Stimulated activated CD4-positive, alpha-beta T cell treated with anti-CD3 and anti-CD28 coated beads, Interleukin-15, amount 100 ng/mL, for 1 hour (primary cell): ENCODE measurements at places on chromosomes 16 and 17.

DNA sequence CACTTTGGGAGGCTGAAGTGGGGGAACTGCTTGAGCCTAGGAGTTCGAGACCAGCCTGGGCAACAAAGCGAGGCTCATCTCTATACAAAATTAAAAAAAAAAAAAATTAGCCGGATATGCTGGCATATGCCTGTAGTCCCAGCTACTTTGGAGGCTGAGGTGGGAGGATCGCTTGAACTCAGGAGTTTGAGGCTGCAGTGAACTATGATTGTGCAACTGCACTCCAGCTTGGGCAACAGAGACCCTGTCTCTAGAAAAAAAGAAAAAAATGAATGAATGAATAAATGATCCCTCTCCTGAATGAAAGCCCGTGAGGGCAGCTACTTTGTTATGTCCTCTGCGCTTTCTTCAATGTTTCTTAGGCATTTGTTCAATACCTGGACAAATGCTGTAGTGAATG is 27.7 kb upstream of the DHX8 start:
- DNase-seq, result no peak

- no peak for DNase-seq
Measured at GRCh38 chr16:17556276-17557052, 85.7 kb upstream of the XYLT1 start.

- DNase-seq, result no peak
Measured at GRCh38 chr17:68108313-68109000, 72.9 kb downstream of the KPNA2 start.

DNA sequence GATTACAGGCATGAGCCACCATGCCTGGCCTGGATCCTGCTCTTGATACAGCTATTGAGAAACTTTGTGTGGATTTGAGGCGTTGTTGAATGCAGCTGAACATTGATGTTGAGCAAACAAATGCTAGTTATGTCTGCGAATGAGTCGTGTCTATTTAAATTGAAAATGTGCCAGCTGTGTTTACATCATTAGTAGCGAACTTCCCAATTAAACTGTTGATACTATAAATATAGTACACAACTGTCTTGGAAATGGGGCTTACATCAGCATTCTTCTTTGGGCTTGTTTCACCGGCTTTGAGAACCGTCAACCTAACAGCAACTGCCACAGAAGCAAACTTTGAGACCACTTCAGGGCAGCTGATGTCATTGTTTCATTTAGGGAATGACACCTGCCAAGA is 251.9 kb downstream of the RBFOX1 start:
- no peak for DNase-seq

DNA sequence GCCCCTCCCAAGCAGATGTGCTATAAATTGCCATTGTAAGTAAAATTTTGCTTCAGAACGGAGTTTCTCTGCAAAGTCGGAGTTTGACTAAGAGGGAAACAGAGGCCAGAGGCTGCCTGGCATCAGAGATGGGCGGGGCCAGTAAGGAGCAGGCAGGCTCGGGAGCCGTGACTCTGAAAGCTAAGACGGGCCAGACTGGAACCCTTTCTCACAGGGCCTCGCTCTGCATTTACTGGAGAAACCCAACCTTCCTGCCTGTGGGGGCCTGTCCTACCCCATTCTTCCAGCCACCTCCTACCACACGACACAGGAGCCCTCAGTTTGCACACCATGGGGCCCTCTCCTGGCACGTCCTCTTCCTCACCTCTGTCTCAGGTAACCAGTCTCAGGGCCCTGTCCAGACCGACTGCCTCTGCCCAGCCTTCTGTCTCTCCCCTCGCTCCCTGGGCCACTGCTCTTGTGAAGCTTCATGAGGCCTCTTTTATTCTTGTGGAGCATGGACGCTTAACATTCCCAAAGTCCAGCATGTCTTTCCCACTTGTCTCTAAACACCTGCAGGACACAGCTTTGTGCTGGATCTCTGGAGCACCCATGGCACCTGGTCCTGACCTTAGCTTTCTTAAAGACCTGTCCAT is 48.4 kb upstream of the ACSF3 start:
- no peak for DNase-seq

DNA sequence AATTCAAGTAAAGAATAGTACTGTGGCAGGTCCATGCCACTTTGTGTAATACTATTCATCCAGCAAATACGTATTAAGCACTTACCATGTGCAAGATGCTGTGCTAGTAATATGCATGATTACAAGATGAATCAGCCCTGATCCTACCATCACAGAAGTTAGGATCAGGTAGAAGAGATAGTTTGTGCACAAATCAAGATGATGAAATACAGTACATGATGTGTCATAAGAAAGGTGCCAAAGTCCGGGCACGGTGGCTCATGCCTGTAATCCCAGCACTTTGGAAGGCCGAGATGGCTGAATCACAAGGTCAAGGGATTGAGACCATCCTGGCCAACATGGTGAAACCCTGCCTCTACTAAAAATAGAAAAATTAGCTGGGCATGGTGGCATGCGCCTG is 10.9 kb downstream of the COG4 start:
- no peak for DNase-seq

DNA sequence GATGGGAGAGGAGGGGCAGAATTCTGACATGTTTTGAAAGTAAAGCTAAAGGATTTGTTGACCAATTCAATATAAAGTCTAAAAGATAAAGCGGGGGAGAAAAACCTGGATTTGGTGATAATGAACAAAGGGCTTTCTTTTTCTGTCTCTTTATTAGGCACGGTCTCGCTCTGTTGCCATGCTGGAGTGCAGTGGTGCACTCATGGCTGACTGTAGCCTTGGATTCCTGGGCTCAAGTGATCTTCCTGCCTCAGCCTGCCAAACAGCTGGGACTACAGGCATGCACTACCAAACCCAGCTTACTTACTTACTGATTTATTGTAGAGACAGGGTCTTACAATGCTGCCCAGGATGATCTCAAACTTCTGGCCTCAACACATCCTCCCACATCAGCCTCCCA is 7.5 kb downstream of the CDR2 start:
- DNase-seq, result no peak

- DNase-seq, result no peak
Measured at GRCh38 chr17:44499722-44500121, 3.5 kb downstream of the GPATCH8 start.

DNA sequence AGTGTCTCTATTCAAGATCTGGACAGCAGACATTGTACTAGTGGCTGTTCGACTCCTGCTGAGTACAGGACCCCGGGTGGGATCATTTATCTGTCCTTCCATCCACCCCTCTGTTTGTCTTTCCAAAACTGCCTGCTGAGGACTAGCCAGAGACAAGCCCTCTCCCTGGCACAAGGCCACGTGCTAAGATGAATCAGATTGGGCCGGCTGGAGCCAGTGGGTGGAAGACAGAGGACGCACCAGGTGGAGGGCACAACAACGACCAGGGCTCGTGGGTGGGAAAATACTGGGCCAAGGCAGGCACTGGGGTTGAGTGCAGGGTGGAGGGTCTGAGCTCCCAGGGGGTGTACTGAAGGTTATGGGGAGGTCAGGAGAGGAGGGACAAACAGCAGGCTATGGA is 1.4 kb upstream of the CA7 start:
- DNase-seq, result no peak

GRCh38 chr16:58284469-58284868 is 10.4 kb downstream of the PRSS54 start:
- DNase-seq, result no peak

DNA sequence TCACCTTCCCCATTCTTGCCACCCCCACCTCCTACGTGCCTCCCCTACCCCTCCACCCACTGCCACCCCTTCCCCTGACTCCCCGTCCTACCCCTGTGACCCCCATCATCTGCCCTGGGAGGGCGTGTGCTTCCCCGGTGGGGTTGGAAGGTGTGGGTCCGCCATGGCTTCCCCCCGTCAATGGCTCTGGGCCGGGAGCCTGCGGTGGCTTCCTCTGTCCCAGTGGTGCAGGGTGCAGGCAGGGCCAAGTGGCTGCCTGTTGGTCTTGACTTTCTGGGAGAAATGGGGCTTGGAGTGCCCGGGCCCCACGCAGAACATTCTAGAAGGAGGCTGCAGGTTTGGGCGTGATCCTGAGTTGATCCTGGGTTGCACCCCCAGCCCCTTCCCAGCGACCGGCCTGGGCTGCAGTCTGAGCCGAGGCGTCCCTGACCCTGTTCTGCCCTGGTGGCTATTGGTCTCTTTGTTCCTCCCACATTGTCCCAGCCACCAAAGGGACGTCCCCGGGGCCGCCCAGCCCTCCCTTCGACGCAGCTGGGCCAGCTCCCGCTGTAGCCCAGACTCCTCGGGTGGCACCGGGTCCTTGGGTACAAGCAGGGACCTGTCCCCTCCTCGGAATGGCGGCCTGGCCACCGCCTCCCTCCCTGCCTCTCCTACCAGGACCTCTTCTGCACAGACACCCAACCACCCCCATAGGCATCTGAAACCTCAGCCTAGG is 25.7 kb downstream of the GSE1 start:
- DNase-seq, result no peak

GRCh38 chr16:3983081-3983520 is 102.6 kb upstream of the CREBBP start:
- no peak for DNase-seq

- no peak for DNase-seq
Measured at GRCh38 chr16:49672753-49673152, 183.2 kb downstream of the ZNF423 start.

DNA sequence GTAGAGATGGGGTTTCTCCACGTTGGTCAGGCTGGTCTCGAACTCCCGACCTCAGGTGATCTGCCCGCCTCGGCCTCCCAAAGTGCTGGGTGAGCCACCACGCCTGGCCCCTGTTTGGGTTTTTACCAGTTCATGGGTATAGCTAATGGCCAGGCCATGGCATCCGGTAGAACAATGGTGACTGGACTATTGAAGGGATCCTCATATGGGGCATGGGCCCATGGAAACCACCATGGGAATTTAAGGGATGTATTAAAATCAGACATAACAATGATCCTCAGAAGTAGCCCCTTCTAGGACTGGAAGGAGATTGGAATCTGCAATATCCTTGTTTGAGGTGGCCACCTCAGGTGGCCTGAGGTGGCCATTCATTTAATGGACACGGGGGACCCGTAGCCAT is 17.5 kb upstream of the GUCY2D start:
- no peak for DNase-seq

GRCh38 chr17:49835472-49835871 is 12.4 kb downstream of the TAC4 start:
- no peak for DNase-seq

GRCh38 chr16:56608043-56608875 is at the start of gene MT2A:
TSS of gene MT2A (plus strand) at chr16:56608584. CDS start at chr16:56608656, 72 bp downstream.
- DNase-seq, result peak; percentile 68

- DNase-seq, result no peak
Measured at GRCh38 chr16:25838724-25839186, 147.0 kb downstream of the HS3ST4 start.

GRCh38 chr17:55677446-55677845 is 45.2 kb downstream of the TMEM100 start:
- no peak for DNase-seq

GRCh38 chr16:6382924-6383459 is 949.7 kb upstream of the RBFOX1 start:
- no peak for DNase-seq

GRCh38 chr16:10989559-10989958 is 45.2 kb downstream of the CLEC16A start:
- DNase-seq, result no peak

DNA sequence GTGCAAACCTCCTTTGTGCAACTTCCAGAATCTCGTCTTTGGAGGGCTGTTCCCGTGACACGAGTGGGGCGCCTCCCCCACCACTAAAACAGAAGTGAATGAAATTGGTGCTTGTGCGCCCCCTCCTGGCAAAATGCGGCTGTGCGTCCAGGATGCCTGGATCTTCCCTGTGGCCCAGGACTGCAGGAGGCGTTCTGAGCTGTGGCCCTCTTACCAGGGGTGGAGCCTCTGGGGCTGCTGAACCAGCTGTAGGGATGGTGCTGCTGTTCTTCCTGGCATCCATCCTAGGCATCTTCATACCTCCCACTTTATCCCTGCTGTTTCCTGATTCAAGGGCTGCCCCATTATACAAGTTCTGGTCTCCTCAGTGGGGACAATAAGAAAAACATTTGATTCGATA is 18.5 kb upstream of the NAGLU start:
- peak; percentile 71 for DNase-seq

DNA sequence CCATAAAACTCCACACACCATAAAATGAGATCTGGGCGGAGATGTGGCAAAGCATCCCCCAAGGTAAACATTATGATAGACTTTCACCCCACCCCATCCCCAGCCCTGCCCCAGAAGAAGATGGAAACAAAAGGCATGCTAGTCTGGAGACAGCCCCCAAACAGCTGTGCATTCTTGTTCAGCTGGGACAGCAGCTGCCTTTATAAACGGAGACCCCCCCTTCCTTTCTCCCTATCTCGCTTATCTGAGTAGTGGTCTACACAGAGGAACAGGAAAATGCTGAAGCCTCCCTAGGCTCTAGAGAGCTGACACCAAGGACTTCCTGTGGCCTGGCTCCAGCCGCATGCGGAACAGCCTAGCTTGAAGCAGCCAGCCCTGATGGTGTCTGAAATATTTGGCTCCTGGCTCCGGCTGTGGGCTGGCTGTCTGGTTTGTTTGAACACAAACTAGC is 190.3 kb upstream of the ANKFN1 start:
- DNase-seq, result no peak

- DNase-seq, result no peak
Measured at GRCh38 chr17:69809331-69809730, 265.7 kb upstream of the KCNJ16 start.

GRCh38 chr17:52660692-52661091 is 502.2 kb upstream of the CA10 start:
- no peak for DNase-seq

- DNase-seq, result no peak
Measured at GRCh38 chr16:9429646-9430330, 338.3 kb downstream of the HAPSTR1 start.

DNA sequence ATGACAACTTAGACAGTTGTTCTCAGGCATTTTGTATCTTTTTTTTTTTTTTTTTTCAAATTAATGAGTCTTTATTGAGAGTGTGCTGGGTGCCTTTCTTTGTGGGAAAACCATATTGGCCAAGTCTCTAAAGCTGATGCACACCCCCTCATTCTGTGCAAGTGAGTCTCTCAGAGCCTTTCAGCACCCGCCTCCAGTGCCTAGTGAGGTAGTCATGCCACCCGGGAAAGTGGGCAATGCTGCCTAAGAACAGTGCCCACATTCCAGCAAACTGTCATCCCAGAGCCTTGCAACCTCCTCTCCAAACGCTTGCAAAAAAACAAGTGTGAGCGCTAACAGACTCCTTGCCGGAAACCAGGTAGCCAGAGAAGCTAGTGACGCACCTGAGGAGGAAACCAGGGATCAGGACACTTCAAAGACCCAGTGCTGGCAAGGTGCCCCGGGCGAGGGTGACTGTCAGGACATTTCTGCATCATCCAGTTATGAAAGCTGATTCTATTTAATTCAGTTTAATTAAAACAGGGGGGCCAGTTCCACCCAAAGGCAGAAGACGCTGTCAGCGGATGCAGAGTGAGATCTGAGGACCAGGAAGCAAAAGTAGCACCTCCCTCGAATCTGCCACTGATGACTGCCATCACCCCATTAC is 34.9 kb downstream of the SMARCE1 start:
- DNase-seq, result peak; percentile 61

GRCh38 chr17:65355246-65355645 is 206.2 kb downstream of the AXIN2 start:
- no peak for DNase-seq

GRCh38 chr16:53968454-53968853 is 264.5 kb downstream of the FTO start:
- DNase-seq, result no peak
